Cortex of kidney (tissue), 1 donor: ENCODE measurements at places on chromosomes 5 and 9.

- no peak for DNase-seq
Measured at GRCh38 chr9:124723352-124723751, 47.8 kb downstream of the NR6A1 start.

DNA sequence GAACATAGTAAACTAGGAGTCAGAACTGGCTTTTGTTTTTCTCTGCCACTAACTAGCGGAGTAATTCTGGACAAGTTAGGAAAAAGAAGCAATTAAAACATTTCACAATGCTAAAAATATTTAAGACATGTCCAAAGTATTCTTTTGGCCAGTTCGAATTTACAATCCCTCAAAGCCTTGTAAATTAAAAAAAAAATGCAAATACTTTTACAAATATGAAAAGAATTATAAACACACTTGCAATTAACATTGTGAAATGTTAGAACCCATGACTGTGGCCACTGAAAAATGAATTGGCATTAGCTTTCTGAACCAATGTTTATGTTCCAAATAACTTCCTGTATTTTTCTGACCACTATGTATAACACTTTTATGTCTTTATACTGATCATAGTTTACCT is 2.2 kb downstream of the RAD1 start:
- no peak for DNase-seq

DNA sequence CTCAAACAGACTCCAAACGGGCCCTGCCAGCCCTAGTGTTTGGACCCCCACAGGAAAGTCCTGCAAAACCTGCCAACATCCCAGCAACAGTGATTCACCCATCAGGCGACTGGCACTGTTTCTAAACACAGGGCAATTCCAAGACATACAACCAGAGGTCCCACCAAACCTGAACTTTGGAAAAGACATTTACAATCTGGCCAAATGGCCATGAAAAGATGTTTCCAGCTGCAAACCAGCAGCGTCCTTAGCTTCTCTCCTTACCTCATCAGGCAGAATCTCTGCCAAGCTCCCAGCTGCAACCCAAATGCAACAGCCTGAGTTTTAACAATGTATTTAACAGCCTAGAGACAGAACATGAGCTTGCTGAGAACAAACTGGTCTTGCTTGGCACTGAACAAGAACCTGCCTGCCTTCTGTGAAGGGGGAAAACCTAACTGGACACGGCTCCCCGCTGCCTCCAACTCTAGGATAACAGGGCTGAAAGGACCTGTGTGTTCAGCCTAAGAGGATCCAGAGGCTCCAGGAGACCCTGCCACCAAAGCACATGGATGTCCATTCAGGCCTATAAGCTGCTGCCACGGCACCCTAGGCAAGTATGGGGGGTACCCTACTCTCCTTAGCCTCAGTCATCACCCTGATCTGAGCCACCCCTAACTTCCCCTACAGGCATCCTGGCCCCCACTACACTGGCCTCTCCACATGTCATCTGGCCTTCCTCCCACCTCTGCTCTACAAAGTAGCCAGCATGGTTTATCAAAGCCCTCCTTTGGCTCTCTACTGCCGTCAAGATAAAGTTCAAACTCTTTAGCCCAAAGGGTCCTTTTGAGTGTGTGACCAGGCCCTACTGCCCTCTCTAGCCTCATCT is 5.6 kb downstream of the P4HA2 start:
- DNase-seq, result no peak

DNA sequence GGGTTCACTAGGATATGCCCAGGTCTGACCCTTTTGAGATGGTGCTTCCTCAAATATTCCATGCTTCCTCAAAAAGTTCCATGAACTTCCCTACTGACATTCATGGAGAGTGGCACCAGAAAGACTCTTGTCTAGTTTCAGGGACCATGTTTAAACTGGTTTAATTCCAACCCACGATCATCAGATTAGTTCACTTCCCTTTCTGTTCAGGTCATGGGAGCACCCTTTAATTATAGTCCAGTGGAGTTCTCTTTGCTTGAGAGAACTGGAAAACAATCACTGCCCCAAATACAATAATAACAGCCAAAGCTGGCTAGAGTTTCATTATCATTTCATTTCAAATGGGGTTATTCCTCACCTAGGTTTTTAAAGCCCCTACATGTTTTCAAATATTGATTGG is 9.7 kb upstream of the ERBIN start:
- no peak for DNase-seq

GRCh38 chr5:110161162-110161561 is 471.4 kb downstream of the MAN2A1 start:
- DNase-seq, result no peak

DNA sequence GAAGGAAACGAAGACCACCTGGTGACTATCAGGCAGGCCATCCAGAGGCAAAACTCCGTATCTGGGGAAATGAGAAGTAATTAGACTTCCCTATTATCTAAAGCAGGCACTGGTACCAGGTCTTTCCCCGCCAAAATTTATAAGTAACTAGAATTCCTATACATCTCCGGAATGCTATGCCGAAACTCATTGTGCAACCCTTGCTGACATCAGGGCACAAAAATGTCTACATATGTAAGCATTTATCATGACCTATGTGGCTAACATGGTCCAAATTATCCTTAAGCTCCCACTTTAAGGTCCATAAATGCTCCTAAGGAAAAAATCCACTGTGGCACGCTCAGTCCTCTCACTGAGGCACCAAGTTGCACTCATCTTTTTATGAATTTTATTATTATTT is 17.8 kb downstream of the ACTL7B start:
- DNase-seq, result no peak

GRCh38 chr9:78210841-78211301 is 25.0 kb upstream of the CEP78 start:
- DNase-seq, result no peak

DNA sequence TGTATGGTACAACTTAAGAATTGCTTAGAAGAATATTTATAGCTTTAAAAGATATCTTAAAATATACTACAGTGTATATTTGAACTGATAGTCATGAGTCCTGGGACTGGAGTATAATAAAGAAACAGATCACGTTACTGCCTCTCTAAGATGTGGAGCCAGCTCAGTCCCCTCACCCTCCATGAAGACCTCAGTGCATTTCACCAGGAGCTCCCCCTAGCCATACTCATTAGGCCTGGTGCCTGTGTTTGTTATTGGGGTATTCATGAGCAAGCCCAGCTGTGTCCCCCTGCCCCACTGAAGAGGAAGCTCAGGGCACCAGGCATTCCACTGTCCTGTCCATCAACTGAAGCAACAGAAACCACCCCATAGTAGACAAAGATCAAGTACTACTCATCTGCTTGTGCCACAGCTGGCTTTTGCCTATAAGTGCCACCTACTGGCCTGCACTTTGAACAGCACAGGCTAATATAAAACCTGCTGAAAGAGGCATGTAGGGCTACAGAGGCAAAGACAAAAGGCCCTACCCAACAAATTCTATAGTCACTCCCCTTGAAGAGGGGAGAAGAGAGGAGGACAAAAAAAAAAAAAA is 850.2 kb upstream of the NUDT12 start:
- DNase-seq, result no peak

- DNase-seq, result no peak
Measured at GRCh38 chr9:100277166-100277979, 75.4 kb downstream of the TEX10 start.

DNA sequence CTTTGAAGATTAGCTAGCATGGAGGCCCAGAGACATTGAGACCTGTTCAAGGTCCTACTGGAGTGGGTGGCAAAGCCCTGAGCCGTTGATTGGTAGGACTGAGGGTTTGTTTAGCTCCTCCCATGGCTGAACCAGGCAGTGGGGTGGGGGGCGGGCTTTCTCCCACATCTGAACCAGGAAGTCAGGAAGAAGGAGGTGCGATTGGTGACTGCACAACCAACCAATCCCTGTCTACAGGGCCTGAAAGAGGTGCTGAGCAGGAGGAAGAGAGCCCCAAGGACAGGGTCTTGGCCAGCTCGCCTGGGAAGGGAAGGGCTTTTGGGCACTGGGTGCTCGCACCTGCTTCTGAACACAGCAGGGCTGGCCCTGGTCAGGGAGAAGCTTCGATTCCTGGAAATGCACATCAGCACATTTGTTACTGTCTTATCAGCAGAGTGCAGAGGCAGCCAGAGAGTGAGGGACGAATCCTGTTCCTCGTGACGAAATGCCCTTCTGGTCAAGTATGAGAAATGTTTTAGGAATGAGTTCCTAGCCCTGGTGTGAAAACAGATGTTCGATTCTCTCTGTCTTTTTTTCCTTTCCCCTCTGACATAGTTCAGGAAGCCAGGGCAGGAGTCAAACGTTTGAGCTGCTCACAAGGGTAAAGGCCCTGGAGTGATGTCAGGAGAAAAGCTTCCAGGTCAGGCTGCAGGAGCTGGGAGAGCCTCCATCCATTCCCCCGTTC is 294.8 kb upstream of the KLF4 start:
- no peak for DNase-seq

GRCh38 chr5:170278611-170279458 is 18.7 kb downstream of the LCP2 start:
- no peak for DNase-seq

- no peak for DNase-seq
Measured at GRCh38 chr9:108463932-108464606, 391.7 kb downstream of the ACTL7B start.

DNA sequence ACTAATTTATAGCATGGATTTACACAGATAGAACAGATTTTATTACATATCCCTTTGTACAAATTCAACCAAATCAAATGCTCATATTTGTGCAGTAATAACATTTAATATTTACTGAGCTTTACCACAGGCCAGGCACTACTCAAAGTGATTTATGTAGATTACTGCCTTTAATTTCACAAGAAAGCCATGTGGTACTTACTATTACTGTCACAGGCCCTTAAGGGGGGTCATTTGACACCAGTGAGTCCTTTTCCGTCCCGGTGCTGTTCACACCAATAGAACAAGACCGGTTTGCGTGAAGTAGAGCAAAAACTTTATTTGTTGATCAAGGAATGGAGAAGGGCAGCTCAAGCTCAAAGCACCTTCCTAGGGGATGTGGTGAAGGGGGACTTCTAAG is 308.5 kb upstream of the KCNN2 start:
- no peak for DNase-seq

DNA sequence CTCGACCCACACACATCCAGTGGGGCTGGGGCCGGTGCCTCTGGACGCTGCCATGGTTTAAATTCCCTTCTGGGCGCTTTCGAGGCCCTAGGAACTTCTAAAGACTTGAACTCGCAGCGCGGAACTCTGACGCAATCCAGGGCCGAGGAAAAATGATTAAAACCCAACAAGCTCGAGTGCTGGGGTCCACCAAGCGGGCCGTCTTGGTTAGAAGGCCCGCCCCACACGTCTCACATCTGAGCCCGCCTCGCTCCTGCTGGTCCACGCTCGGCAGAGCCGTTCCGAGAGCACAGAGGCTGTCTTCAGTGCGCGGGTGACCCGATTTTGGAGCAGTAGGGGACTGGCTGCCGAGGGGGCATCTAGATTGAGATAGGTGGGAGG is 1.5 kb downstream of the CRHBP start:
- DNase-seq, result no peak

DNA sequence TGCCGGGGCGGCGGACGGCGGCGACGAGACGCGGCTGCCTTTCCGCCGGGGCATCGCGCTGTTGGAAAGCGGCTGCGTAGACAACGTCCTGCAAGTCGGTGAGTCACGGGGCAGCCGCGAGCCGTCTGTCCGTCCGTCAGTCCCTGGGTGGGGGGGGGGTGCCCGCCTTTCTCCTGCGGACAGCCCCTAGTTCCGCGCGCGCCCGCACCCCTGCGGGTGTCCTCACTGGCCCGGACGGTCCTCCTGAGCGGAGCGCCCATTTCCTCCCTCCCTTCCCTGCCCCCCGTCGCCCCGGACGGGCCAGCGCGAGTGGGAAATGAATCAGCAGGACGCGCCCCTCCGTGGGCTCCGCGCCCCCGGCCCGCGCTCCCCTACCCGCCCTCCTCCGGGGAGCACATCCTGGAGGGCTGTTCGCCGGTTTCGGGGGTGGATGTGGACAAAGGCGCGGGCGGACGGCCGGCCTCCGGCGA is 828 bp downstream of the ZSWIM6 start:
- DNase-seq, result no peak

GRCh38 chr5:58775701-58776262 is 192.9 kb downstream of the RAB3C start:
- no peak for DNase-seq

- DNase-seq, result no peak
Measured at GRCh38 chr5:131254741-131255140, 9.1 kb upstream of the CDC42SE2 start.

DNA sequence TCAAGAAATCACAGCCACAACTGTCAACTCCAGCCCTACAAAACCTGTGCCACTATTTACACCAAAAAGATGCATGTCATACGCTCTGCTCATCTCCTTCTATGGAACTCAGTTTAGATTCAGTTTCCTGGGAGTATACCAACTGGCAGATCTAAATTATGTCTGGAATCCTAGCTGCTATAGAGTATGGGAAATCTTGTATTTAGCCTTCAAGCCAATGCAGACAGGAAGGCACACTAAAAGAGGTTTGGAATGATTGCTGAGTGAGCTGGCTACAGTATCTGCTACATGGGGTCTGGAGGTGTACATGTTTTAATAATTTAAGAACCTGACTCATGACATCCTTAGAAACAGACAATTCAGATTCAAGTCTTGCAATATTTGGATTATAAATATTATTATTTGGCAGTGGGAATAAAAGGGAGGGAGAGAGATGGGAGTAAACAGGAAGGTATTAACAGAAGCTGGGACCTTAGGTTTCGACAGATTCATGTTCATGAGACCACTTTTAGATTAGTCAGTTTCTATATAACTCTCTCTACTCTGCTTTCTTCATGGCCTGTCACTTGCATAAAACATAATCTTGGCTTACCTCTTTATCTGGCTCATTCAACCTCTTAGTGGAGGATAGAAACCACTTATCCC is 178.8 kb upstream of the HAPLN1 start:
- no peak for DNase-seq

DNA sequence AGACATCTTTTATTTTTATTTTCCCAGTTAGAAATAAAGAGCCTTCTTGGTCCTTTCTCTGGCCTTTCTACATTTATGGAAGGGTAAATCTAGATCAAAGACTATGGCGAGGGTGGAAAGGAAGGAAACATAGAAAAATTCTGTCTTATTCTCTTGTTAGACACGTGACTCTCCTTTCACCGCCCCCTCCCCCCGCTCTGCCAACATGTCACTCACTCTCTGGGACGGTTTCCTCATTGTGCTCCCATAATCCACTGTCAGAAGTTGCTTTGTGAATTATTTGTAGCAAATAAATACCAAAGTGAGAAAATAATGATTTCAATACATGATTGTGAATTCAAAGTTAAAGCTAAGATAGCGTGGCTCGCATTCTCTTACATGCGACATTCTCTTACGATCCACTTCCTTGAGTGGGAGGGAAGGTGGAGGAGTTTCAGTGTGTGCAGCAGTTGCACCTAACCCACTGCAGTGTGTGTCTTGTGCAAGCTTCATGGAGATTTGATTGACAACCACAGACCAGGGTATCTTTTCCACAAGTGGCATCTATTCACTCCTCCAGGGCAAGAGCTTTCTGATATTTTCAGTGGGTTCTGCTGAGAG is 423.0 kb upstream of the KIF2A start:
- no peak for DNase-seq

GRCh38 chr5:32001707-32002106 is 172.4 kb downstream of the GOLPH3 start:
- no peak for DNase-seq
